ENCODE measurements at places on chromosomes 11 and 22. TPM values are rescaled to one million over a fixed set of nuclear protein-coding genes. Genes with fewer than 3 reads are reported as not detected.

UCP2 gene
- 0.45 TPM for total RNA-seq

MYO18B gene
- total RNA-seq, result not detected

CCDC15 gene
- 2.3 TPM for total RNA-seq

ABCC8 gene
- total RNA-seq, result not detected

PAMR1 gene
- total RNA-seq, result not detected

C11orf42 gene
- total RNA-seq, result not detected

APOBEC3B gene
- 5.1 TPM for total RNA-seq

OLFML1 gene
- 0.05 TPM for total RNA-seq

All from NCI-H460 (cell line).